ENCODE measurements at places on chromosomes 5 and 9.

DNA sequence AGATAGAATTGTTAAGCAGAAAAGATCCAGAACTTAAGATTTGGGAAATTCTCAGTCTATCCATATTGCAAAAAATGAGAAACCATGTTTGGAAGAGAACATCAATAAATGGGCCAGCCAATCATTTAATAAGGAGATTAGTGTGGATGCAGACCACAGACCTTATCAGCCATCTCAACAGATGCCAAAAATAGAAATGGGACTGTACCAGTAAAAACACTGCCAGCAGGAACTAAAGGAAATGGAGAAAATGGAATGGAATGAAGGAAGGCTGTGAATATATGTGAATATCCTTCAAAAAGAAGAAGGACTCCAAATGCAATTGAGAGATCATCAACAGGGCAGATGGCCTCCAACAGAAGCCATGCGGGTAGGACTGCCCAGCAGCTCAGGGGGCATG lies 52.7 kb upstream of the ZNF618 start:
- DNase-seq, result peak; percentile 42

- DNase-seq, result no peak
These were observed 180.2 kb downstream of the DENND1A start for GRCh38 chr9:123749580-123750202.

GRCh38 chr5:63310644-63311043 lies 651.6 kb downstream of the HTR1A start:
- DNase-seq, result no peak

DNA sequence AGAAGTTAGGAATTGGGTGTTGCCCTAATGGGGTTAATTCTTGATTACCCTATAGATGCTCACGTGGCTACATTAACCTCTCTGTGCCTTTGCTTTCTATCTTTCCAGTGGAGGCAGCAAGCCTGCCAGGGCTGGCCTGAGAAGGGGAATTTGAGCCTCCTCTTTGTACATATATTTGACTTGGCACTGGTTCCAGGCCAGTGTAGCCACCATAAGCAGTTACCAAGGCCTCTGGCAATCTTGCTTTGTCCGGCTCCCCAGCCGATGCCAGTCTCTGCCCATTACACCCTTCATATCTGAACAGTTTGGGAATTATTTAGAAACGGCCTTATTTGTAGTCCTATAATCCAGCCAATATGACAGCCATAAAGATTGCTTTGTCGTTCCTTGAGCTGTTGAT lies 58.6 kb upstream of the PPARGC1B start:
- DNase-seq, result no peak

- no peak for DNase-seq
These were observed 255.5 kb downstream of the TRIM32 start for GRCh38 chr9:116942593-116943061.

GRCh38 chr5:75964008-75964407 lies 119.2 kb upstream of the SV2C start:
- DNase-seq, result no peak

DNA sequence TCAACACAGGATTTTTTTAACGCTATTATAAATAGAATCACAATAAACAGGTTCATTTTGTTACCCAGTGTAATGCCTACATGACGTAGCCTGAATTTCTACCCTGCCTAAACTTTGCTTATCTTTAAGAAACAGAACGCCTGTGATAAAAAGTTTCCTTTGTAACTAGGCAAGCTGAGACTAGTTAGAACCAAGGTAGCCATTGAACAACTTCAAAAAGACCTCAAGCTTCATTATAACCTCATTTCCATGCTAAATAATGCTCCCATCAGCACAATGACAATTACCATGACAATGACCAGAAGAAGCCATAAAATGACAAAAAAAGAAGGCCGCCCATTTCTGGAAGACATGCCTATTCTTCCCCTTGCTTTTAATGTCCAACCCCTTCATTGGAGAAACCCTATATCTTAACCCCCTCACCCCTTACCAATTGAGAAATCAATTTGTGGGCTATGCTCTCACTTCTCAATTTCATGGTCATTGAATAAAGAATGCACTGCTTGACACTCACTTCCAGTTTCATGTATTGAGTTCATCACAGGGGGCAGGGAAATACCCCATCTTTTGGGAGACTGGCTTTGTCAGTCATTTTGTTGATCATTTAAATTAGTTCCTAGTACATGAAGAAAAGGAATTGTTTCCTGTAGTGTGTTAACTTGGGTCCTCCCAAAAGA lies 276.8 kb downstream of the MCTP1 start:
- DNase-seq, result no peak

DNA sequence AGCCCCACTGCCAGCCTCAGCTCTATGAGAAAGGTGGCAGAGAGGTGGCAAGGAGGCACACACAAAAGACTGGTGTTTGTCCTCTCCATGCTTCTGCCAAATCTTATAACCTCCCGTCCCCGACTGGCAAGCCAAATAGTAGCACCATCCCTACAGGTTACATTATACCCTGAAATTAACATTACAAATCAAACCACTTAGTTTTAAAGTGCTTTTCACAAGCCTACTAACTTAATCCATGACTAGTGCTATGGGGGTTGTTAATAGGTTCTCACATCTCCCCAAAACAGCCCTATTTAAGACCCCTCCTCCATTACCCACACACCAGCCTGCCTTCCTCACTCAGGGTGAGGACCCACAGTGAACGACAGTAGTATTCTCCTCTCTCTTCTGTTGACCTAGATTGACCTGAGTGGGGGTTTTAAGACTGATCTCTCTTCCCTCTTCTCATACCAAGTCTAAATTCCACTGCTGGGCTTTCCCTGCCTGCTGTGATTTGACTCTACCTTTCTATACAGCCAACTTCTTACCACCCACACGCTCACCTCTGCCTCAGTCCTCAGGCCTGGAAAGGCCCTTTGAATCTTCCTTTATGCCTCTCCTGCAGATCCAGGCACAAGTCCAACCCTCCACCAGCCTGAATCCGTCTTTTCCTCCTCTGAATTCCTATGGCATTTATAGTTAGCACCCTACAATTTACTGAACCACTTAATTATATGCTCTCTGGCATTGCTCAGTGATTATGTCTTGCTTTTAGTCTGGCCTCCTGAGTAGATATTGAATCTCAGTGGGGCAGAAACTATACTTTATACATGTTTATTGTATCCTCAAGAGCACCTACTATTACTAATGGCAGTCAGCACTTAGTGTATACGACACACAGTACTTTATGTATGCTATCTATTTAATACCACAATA lies 116.1 kb downstream of the TMEM174 start:
- no peak for DNase-seq

GRCh38 chr5:173011566-173011965 lies 28.0 kb downstream of the ATP6V0E1 start:
- DNase-seq, result no peak

- DNase-seq, result peak; percentile 81
These were observed 101.6 kb upstream of the SPRY4 start for GRCh38 chr5:142426129-142427014.

DNA sequence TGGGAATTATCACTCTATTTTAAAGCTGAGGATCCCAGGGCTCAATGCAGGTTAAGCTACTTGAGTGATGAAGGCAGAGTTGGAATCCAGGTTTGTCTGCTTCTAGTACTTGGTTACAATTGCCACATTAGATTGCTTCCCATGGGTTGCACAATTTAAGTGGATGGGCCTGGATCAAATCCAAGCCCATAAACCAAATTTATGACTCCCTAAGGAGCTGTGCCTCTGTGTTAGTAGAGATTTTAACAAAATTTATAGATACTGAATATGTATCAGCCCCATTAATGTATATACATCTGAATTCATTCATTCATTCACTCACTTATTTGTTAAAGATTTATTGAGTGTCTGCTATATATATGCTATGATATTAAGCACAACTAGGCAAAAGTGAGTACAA lies 332.3 kb upstream of the KLF9 start:
- no peak for DNase-seq

DNA sequence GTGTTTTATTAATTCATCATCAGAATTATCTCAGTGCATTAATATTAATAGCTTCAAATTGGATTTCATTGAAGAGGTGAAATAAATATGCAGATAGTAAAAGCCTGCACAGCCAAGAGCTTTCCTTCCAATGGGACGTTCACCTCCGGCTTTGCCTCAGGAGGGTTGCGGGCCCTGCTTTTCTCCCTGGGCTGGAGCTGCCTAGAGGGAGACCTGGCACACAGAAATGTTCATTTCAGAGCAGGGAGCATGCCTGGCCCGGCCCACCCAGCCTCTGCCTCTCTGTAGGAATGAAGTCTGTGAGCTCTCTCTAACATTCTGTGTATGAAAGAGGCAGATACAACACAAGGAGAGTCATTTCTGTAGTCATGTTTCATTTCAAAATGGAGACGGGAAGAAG lies 100.4 kb upstream of the IRX2 start:
- DNase-seq, result no peak

DNA sequence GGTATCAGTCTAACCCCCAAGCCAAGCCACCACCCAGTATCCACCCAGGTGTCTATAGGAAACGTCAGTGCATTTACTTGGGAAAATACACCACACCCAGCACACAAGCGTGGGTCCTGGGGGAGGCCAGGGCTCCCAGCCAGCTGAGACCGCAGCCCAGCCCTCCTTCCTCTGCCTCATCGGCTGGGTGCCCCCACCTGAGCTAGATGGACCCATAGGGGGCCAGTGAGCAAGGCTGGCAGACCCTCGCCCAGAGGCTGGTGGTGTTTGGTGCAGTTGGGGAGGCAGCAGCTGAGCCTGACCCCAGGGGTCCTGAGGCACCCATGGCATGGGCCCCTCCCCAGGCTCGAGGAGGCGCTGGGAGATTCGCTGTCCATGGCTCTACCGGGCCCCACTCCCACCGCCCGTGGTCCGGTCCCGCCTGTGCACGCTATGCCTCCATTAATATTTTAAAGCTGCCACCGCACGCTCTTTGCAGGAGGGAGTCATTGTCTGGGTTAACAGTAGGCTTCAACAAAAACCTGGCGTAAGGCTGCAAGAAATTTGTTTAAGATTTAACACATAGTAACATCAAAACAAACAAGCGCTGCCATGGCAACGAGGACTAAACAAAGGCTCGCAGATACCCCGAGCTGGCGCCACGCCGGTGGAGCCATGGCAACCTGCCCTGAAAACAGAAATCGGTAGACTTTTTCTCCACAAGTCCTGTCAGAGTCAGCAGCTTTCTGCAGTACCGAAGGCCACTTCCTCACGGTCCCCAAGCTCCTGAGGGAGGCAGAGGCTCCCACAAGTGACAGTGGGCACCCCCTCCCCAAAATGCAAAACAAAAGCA lies 20.6 kb downstream of the TPPP start:
- DNase-seq, result peak; percentile 75

GRCh38 chr5:126848253-126848652 lies 71.3 kb downstream of the LMNB1 start:
- no peak for DNase-seq

- DNase-seq, result no peak
These were observed 73.7 kb downstream of the PCDH1 start for GRCh38 chr5:141804475-141804874.

- DNase-seq, result peak; percentile 49
These were observed 210.7 kb upstream of the DMRT1 start for GRCh38 chr9:630817-631216.
